ENCODE measurements at places on chromosomes 4 and X.

DNA sequence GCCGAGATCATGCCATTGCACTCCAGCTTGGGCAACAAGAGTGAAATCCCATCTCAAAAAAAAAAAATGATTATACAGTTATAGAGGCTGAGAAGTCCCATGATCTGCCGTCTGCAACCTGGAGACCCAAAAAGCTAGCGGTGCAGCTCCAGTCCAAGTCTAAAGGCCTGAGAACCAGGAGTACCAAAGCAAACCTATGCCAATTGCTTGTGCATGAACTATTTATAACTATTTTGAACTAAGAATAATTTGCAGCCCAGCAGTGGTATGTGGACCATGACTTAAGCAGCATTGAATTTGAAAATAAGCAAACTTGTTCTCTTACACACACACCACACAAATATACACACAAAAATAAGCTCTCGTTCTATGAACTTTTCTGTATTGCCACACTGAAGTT lies 51.8 kb downstream of the TASL start:
- DNase-seq, result no peak

- no peak for DNase-seq
These were observed 122.7 kb downstream of the ANKRD50 start for GRCh38 chr4:124589786-124590185.

GRCh38 chr4:56764775-56765174 lies 56.7 kb downstream of the SPINK2 start:
- no peak for DNase-seq

DNA sequence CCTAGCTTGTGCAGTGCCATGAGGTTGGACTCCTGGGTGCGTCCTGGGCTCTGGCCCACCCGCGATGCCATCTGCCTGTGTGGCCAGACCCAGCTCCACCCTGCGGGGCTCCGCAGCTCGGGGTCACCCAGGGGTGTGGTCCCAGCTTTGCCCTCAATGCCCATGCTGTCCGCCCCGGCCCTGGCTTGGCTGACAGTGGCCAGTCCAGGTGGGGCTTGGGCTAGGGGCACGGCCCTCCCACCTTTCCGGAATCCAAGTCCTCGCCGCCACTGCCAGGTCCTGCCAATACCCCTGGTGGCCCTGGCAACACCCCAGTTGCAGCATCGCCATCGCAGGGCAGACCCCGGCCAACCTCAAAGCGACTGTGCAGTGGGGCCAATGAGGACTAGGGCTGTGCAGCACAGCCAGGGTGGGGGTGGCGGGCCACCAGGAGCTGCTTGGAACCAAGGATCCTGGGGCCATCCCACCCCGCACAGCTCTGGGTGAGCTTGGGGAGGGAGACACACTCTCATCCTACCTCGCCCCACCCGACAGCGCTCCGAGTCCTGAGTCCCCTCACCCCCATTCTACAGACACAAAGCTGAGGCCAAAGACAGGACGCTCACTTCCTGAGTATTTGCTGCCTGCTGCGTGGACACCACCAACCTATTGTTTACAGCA lies 80.9 kb downstream of the ZNF718 start:
- DNase-seq, result no peak

DNA sequence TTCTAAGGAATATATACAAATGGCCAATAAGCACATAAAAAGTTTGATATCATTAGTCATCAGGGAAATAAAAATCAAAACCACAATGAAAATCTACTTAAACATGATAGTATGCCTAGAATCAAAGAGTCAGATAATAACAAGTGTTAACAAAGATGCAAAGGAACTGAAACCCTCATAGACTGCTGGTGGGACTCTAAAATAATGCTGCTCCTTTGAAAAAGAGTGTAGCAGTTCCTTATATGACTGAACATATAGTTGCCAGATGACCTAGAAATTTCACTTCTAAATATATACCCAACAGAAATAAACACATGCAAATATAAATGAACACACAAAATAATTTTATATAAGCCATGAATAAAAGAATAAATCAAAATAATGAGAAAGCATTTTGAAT lies 205.1 kb upstream of the CTSO start:
- DNase-seq, result no peak

DNA sequence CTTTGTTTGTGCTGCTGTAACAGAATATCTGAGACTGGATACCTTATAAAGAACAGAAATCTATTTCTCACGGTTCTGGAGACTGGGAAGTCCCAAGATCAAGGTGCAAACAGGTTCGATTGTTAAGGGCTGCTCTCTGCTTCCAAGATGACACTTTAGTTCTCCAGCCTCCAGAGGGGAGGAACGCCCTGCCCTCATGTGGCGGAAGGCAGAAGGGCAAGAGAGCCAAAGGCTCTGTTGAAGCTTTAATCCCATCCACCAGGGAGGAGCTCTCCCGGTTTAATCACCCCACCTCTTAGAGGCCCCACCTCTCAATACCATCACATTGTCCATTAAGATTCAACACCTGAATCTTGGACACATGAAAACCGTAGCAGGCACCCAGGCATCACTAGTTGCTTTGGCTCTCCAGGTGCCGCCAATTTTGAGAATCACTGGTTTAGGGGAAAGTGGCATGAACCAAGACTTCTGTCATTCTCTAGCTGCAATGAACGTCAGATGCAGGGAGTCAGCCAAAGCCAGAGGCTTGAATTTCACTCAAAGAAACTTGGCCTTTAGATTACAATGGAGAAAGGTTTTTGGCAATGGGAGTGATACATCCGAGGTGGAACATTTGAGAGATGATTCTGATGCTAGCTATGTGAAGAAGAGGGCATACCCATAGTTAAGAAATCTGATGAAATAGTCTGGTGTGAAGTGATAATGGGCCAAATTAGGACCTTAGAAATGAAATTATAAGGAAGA lies 15.7 kb downstream of the FHL1 start:
- DNase-seq, result no peak

GRCh38 chrX:14039344-14039743 lies 9.7 kb upstream of the GEMIN8 start:
- DNase-seq, result no peak

GRCh38 chr4:14653338-14653737 lies 348.9 kb upstream of the CPEB2 start:
- DNase-seq, result no peak

All from globus pallidus (tissue), 1 donor.